T-helper 17 cell (primary cell): ENCODE measurements at places on chromosomes 5 and 9.

- no peak for DNase-seq
Observed at GRCh38 chr5:137134920-137135532, 364.1 kb downstream of the SPOCK1 start.

- DNase-seq: no peak
Observed at GRCh38 chr9:76717613-76718012, 46.6 kb upstream of the PCA3 start.

GRCh38 chr5:134148316-134148715 lies 28.4 kb downstream of the SKP1 start:
- no peak for DNase-seq

DNA sequence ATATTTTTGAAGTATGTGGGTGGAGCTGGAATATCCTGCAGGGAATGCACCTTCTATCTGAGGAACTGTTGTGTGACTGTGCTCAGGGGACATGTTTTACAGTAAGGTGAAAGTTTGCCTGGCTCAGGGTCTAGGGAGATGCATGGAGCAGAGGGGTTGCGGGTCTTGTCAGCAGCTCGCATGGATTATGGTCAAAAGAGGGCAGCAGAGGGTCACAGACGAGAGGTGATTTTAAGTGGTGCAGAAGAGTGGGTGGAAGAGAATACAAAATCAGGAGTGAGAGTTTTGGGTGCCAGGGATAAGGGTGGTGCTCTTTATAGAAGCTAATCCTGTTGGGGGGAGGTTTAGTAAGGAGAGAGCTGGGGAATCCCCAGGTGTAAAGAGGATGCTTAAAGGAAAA lies 53.5 kb upstream of the GRIN3A start:
- DNase-seq: no peak

DNA sequence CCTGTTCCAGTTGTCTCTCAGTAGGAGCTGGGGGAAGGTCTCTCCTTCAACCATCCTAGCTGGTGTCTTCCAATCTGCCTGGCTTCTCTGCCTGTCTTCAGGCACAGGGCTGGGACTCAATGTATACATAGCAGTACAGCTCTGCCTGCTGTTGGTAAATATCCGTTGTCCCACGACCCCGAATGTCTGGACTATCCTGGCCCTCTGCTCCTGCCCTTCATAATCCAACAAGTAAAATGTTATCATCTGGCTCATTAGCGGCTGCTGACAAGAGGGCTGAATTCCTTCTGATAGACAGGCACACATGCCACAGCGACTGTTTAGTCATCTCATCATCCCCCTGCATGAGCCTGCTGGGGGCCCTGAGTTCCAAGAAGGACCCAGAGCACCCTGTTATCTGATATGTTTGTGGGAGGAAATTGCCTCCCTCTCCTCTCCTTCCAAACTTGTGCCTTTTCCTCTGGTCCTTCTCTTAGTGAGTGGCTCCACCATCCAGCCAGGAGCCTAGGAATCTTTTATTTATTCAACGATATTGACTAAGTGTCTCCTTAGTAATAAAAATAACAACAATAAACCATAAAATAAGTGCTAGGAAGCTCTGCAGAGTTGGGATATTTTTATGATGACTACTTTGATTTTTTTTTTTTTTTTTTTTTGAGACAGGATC lies 29.5 kb upstream of the TGFBR1 start:
- DNase-seq: no peak

- no peak for DNase-seq
Observed at GRCh38 chr9:87713278-87713987, 12.5 kb upstream of the CTSL start.

DNA sequence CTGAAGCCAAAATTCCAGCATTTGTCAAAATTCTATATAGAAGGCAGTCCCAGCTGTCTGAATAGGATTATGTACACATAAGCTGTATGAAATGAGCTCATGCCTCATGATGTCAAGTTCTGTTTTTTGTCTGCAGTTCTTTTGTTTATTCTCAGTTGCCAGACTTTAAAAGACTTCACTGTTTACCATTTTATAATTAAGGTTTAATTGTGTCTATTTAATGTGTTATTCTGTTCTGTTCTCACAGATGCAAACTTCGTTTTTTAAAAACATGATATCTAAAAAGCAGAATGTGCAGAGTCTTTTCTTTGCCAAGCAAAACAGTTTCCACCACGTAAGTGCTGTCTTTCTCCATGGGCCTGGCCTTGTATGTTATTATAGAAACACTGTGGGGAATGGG lies 31.1 kb downstream of the ERAP1 start:
- DNase-seq: no peak

- no peak for DNase-seq
Observed at GRCh38 chr9:38681747-38682227, 38.1 kb downstream of the FAM240B start.

DNA sequence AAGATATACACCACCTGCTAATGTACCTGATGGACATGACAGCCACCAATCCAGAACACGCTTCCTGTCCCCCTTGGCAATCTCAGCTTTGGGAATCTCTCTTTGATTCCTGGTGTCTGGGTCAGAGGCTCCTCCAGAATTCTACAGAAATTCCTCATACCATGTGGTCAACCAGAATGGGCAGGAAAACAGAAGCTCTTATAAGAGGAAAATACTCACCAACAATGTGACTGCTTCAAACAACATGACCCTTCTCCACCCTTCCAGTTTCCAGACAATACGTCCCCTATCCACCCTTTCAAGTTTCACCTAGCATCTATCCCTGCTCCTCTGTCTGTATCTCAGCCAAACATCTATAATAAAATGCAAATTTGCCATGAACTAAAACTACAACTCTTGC lies 247.2 kb downstream of the DENND1A start:
- no peak for DNase-seq

- DNase-seq: no peak
Observed at GRCh38 chr5:6508931-6509330, 60.3 kb downstream of the UBE2QL1 start.

DNA sequence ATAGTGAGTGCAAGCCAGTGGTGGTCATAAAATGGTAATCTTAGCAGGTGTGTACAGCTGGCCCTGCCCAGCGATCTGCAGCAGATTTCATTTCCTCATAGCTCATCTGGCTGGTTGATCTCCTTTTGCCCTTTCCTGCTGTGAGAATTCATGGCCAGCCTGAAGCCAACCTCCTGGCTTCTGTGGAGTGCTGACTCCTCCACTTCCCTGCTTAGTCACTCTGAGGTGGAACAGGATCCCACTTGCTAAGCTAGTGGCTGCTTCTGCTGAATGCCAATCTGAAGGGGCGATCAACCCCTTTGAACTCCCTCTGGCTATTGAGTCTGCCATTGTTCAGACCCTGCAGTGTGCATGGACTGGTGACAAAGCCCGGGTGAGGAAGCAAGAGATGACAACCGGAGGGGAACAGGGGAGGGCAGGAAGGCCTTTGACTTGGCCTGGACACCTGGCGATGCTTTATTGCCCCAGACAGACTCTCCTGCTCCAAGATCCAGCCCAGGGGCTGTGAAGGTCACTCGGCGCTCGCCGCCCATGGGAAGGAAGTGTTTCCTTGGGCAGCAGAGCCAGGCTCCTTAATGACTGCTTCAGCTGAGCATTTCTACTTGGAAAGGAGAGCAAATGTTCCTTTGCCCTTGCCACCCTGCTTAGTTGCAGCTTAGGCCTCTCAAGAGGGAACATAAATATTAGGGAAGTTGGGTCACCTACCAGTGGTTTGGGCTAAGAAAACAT lies 341.1 kb downstream of the ZSWIM6 start:
- DNase-seq: no peak

GRCh38 chr5:163505049-163505367 lies 411 bp upstream of the MAT2B start:
- DNase-seq: no peak

DNA sequence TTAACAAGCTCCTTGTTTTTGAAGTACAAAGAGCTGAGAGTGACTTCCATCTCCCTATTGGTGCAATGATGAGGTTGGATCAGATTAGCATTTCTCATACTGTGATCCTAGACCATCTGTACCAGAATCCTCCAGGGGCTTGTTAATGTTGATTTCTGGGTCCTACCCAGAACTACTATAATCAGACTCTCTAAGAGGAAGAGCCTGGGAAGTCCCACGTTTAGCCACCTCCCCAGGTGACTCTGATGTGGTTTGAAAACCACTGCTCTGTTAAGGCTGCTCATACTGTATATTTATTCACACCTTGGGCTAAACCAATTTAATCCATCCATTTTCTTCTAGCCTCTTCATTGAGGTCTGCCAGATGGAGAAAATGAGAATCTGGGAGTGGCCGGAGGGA lies 49.6 kb upstream of the SMIM32 start:
- DNase-seq: no peak

DNA sequence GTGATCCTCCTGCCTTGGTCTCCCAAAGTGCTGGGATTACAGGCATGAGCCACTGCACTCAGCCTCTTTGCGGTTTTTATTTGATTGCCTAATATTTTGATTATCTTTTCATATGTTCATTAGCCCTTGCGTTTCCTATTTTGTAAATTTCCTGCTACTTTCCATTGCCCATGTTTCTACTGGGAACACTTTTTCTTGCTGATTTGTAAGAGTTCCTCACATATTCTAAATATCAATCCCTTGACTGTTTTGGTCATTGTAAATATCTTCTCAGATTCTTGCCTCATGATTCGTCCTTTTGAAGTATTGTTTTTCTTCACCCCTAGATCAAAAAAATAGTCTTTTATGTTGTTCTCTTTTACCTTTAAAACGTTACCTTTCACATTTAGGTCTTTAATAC lies 37.9 kb upstream of the TTC1 start:
- DNase-seq: no peak

DNA sequence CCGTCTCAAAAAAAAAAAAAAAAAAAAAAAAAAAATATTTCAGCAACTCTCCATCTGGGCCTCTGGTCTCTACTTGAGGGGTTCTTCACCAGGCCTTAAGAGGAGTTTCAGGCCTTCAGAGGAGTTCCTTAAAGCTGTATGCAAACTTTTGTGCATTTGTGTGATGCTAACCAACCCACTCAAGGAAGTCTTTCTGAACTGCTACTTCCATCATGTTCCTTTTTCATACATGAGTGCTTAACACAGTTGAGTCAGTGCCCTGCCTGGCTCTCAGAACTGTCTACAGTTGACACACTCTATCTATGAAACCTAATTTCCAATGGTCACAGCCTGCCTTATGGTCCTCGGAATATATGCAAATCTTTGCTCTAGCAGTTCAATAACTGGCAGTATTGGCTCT lies 146.5 kb downstream of the MEF2C start:
- DNase-seq: no peak

DNA sequence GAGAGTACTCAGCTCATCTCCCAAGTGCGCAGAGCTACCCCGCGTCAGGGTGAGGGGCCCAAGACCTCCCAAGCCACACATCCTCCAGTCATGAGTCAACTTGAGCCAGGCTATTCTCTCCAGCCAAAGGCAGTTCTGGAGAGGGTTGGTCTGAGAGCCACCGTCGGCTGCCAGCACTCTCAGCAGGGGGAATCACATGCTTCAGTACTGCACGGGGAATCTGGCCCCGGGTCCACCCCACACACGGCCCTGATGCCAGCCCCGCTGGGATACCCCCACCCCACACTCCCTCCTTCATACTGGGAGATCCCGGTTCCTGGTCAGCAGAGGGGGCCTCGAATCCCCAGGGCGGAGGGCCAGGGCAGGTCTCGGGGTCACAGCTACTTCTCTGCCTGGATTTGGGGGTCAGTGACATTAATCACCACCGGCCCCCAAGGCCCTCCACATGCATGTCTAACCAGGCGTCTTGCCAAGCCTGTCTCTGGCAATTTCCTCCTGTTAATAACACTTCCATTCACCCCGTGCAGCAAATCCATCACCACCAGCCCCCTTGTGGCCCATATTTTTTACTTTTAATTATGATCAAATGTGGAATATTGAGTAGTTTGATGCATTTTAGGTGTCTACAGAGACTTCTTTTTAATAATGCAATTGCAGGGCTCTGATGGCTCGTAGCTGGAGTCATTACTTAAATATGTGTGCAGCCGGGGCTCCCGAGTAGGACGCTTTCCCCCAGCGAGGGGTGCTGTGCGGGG lies 102.9 kb upstream of the PPP1R26 start:
- DNase-seq: no peak

DNA sequence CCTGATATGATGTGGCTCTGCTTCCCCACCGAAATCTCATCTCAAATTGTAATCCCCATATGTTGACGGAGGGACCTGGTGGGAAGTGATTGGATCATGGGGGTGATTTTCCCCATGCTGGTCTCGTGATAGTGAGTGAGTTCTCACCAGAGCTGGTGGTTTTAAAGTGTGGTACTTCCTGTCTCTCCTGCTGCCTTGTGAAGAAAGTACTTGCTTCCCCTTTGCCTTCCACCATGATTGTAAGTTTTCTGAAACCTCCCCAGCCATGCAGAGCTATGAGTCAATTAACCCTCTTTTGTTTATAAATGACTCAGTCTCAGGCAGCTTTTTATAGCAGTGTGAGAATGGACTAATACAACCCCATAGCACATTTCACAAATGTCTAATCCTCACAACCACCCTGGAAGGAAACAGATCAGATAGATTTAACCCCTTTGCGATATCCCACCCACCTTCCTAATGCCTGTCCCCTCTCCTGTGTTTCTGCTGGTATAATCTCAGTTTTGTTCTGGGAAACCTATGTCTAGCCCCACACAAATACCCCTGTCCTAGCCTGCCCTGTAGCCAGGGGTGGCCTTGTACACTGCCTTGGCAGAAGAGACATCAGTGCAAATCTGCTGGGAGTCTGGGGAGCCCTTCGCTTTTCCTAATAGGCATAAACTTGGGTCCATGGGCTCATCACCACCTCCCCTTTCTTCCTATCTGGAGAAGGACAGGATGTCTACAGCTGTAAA lies 157.0 kb upstream of the RAI14 start:
- DNase-seq: no peak

GRCh38 chr9:71524996-71525580 lies 243.2 kb downstream of the CEMIP2 start:
- no peak for DNase-seq

DNA sequence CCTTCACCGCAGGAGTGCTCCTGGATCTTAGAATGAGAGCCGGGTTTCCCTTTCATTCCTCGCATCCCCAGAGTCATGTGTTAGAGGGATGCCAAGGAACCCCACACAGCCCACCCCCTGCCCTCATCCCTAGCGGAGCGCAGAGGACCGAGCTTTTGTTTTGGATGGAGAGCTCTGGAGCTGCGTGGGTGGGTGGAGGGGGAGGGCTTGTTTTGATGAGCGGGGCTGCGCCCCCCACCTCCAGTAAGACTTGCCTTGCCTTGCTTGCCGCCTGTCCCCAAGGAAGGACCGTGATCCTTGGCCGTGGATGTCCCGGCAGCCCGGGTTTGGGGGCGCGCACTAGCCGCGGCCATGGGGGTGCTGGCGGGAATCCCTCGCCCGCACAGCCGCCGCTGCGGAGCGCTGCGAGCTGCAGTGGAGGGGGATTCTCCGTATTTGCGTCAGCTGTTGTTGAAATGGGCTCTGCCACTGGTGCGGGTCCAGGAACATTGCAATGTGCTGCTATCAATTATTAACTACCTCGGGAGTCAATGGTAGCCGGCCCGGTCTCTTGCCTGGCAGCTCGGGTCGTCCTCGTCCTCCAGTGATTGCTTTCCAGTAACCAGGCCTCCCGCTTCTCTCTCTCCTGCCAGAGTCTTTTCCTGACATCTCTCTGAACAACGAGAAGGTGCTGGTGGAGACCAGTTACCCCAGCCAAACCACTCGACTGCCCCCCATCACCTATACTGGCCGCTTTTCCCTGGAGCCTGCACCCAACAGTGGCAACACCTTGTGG lies 1.0 kb downstream of the EGR1 start:
- DNase-seq: no peak

GRCh38 chr5:132474131-132474723 lies 16.3 kb downstream of the IRF1 start:
- no peak for DNase-seq
